SK-MEL-5 (cell line): ENCODE measurements at places on chromosomes 3 and 15. TPM values are rescaled to one million over a fixed set of nuclear protein-coding genes. Genes with fewer than 3 reads are reported as not detected.

DNA sequence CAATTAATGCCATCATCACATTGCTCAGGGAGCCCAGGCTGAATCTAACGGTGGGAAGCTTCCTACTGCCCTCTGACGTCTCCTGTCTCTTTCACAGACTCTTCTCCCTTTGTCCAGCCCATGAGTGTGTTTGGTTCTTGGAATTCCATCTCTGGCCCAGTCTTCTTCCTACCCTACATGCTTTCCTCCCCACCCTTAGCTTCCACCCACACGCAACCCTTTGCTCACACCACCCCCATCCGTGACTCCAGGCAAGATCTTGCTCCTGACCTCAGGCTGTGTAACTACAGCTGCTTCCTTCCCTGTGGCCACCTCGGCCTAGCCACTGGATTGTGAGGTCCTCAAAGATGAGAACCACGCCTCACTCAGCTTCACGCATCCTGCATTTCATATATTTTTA, 72.3 kb upstream of the THBS1 start:
- no peak for DNase-seq

GRCh38 chr3:144350125-144350524, 378.5 kb downstream of the DIPK2A start:
- no peak for DNase-seq

DNA sequence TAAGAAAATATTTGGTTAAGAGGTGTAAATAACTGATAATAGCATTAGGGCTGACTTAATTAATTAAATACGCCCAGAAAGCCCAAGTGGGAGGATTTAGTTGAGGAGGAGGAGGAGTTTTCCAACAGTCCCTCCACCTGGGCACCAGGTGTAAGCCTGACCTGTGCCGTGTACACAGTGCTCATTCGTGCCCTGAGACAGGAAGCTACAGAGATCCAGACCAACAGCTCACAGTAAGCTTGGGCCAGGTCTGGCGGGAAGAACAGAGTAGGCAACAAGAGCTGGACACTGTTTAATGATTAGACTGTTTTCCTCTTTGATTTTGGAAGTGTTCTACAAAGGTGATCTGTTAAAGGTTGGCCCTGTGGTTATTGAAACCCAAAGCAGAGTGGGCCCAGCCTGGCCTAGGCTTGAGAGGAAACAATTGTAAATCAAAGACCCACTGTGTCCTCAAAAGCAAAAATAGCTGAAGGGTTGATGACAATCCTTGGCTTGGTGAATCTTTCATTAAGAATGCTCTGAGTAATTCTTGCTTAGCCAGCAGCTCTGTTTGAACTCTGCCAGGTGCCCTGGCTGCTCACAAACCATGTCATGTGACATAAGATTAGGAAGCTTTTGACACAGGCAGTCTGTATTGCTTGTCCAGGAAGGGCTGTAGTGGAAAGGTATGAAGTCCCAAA, 13.8 kb downstream of the SQOR start:
- no peak for DNase-seq

GRCh38 chr15:100029045-100029444, 295.8 kb upstream of the LYSMD4 start:
- DNase-seq, result no peak

DNA sequence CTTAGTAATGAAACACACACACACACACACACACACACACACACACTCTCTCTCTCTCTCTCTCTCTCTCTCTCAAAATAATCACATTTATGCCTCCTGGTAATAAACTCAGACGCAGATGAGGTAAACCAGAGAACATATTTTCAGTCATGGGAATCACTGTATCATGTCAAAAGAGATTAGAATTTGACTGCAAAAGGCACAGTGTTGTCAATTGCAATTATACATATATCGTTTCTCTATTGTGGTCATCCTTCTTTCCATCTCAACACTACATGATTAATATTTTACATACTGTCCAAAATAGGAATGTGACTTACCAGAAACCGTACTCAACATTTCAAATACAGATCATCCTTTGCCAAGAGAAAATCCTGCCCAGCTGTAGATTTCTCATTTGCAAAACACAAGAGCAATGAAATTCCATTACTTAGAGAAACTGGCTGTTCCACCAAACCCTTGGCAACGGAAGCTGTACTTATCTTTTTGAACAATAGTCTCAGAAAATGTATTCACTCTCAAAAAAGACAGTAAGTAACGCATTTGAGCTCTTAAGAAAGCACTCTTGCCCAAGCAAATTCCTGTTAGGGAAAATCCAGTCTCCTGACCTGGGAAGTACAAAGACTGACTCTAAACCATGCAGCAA, 24.3 kb downstream of the PDZRN3 start:
- no peak for DNase-seq

The ACKR2 gene
- total RNA-seq, result not detected in 2 replicates

The STRIT1 gene
- not detected in 2 replicates for total RNA-seq

- no peak for DNase-seq
Observed at GRCh38 chr15:55823699-55824340, 80.9 kb upstream of the PRTG start.

DNA sequence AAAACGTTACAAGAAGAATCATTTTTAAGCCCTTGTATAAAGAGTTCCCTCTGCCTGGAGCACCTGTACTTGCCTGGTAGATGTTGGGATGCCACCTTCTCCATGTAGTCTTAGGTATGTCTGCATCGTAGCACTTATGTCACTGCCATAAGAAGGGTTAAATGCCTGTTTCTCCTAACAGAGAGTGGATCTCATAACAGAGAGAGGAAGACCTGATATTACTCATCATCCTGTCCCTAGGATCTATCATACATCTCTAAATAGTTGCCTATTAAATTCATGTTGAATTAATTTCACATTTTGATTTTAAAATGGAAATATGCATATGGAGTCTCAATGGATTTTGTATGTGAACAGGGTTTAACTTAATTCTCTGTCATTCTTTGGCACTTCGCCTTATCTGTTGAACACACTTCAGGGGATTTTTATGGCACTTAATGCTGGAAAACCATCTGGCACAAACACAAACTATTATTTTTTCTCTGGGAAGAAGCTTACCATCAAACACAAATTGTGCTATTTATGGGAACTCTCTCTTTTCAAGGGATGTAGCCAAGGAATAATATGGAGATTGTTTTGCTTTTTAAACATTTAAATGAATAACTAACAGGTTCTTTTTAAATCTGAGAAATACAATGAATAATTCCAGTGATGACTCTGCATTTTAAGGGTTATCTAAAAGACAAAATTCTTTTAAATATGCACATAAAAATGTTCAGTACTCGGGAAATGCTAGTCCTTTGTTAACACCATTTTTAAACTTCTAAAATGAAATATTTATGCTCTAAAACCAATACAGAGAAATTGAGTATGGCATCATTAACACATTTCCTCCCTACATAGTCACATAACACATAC, 230.7 kb downstream of the ZNF385D start:
- no peak for DNase-seq

The LRTM1 gene
- total RNA-seq, result not detected in 2 replicates

DNA sequence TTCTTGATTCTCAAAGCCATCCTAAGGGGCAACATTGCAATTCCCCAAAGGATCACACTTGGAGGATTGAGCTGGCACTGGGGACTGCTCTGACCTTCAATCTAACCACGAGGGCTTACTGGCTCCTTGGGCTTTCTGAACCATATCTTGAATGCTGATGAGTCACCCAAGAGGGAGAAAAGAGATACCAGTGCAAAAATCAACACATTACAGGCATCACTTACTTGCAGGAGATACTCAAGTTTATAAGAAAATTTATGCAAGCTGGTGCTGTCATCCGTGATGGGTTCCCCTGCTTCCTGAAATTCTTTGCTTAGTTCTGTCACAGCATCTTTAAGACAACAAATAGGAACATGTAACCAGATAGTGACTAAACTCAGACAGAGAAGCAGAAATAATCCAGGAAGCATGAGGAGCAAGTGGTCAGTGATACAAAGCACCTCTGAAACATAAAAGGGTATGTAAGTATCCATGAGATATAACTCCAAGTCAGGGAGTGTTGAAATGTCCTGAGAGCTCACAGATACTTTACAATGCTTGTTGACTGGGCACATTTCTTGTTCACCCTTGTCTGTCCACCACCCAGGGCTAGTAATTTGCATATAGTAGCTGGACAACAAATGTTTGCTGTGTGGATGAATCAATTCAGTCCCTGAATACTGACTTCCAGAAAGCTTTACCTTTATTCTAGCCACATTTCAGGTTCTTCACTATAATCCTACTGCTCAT, 14.1 kb downstream of the FYCO1 start:
- DNase-seq, result no peak

- DNase-seq, result no peak
Observed at GRCh38 chr3:186708983-186709679, 8.0 kb upstream of the KNG1 start.
